Esophagus squamous epithelium (tissue), 5 donors: ENCODE measurements at places on chromosomes 11 and 22. TPM values are rescaled to one million over a fixed set of nuclear protein-coding genes. Genes with fewer than 3 reads are reported as not detected.

Gene SCGB1A1
- not detected for total RNA-seq

Gene LARGE1
- total RNA-seq = 15.1 TPM

DNA sequence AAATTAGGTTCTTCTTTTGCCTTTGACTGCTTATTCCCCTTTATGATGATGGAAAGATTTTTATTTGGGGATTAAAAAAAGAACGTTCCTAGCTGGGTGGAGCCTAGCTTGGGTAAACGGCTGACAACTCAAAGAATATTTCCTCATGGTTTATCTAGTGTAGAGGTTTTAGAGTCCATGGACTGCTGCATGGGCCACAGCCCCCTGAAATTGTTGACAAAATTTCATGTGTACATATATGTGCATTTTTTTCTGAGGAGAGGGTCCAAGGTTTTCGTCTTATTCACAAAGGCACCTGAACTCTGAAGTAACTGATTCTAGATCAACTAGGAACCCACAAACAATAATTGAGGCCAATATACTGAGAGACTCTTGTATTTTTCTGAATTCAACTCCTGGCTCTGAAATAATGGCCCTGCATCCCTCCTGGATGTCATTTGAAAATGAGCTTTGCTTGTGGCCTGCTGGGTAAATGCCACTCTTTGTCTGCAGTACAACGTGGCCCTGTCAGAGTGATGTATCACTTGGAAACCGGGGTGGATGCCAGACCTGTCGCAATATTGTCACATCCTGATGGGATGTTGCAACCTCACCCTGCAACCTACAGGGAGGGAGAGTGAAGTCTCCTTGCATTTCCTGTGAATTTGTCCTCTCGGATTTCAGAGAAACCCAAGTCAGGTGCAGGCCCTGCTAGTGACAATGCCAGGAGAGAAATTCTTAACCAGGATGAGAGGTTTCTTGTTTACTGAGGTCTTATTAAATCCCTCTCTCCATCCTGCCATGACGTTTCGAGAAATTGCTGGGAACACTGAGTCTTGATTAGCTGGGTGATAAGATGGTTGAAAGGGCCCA lies 33.8 kb downstream of the EHF start:
- DNase-seq = no peak

GRCh38 chr22:36544107-36544620 lies 15.2 kb upstream of the EIF3D start:
- no peak for DNase-seq

Gene RBM4B
- 8.4 TPM for total RNA-seq

- no peak for DNase-seq
These were observed 4.5 kb upstream of the JAML start for GRCh38 chr11:118229274-118229847.

DNA sequence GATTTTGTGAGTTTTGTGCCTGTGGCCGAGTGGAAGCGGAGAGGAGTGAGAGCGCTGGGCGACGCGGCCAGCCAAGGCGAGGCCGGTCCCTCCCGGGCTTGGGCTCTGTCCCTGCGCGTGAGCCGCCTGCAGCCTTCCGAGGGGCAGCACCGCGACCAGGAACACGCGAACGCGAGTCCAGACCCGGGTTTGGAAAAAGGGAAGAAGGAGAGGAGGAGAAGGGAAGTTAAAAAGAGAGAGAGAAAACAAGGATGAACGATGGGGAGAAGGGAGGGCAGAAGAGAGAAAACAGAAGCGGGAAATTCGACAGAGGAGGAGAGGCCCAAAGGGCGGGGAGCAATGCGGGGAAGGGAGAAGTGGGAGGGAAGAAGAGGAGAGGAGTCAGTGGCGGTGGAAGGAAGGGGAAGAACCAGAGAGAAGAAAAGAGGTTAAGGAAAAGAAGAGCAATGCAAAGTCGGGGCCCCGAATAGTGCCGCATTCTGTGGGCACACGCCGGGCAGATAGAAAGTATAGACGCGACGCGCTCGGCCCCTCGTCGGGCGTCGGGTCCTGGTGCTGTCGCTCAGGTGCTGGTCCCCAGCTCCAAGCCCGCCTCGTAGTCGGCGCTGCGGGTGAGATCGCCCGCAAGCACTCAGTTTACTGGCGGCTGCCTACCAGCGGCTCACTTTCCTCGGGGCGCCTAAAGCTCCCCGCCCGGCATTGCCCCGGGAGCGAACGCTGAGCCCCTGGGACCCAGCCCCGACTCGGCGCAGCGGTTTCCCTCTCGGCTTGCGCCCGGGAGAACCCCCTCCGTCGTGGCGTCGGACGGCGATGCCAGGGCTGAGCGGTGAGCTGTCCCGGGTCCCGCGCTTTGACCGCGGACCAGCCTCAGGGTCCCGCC lies 2.8 kb upstream of the BARX2 start:
- DNase-seq = no peak

DNA sequence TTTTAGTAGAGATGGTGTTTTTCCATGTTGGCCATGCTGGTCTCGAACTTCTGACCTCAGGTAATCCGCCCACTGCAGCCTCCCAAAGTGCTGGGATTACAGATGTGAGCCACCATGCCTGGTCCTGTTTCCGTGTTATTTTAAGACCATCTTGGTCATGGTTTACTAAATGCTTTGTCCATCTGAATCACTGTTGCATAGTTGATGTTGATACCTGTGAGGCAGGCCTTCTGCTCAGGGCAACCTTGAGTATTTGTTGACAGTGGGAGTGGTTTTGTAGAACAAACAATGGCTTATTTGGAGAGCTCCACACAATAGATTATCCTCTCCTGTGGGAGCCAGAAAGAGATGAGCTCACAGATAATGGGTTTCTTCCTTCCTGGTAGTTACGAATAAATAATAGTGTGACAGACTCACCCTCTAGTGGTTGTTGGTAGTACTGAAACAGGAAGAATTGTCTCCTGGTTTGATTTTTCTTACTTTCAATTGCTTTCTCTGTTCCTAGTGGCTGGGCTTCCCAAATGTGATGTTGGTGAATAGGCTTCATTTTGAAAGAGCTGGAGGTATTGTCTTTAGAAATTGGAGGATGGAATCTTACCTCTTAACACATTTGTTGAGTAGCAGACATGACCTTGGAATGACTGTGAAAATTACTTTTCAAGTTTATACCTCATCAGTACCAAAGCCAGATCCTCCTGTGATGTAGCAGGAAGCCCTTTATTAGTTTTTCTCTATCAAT lies 39.0 kb downstream of the CTNND1 start:
- DNase-seq = no peak

DNA sequence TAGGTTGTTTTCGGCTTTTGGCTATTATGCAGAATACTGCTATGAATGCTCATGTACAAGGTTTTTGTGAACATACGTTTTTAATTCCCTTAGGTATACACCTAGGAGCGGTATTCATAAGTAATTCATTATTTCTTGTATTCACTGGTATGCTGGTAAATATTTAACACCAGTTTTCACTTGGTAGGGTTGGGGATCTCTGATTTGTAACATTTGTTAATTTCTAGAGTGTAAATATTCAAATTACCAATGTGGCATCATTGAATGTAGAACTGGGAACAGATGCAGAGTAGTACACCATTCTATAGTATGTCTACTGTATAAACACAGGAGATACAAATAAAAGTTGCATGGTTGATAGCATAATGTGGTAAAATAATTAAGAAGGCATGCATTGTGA lies 16.3 kb downstream of the GVQW3 start:
- no peak for DNase-seq

GRCh38 chr22:47088480-47089158 lies 326.2 kb downstream of the TBC1D22A start:
- DNase-seq = no peak

DNA sequence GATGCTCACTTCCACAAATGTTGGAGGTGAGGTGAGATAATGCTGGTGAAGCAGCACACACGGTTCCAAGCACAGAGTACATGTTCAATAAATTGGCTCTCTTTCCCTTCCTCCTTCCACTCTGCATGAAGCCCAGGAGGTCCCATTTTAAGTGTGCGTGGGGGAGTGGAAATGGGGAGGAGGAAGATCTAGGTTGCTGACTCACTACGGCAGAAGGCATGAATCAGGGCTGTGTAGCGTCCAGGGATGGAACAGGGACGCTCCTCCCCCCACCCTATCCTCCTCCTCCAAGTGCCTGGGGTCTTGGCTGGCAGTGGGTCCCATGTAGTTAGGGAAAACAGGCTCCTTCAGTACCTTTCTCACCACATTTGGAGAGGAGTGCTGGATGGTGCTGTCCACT lies 44.2 kb downstream of the TRIM66 start:
- no peak for DNase-seq

DNA sequence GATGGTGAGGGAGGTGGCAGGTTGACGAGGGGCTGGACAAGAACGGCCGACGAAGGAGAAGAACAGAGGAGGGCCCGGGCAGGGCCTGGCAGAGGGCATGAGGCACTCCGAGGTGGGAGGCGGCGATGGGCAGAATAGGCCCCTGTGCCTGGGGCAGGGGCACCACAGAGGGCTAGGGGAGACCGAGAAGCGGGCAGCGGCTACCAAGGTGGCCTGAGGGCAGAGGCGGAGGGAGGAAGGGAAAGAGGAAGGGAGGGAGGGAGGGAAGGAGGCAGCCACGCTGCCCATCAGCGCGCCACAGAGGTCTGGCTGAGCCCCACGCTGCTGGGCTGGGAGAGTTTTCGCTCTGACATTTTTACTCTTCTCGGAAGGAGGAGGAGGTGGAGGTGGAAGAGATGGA lies 11.3 kb downstream of the LSP1 start:
- no peak for DNase-seq

DNA sequence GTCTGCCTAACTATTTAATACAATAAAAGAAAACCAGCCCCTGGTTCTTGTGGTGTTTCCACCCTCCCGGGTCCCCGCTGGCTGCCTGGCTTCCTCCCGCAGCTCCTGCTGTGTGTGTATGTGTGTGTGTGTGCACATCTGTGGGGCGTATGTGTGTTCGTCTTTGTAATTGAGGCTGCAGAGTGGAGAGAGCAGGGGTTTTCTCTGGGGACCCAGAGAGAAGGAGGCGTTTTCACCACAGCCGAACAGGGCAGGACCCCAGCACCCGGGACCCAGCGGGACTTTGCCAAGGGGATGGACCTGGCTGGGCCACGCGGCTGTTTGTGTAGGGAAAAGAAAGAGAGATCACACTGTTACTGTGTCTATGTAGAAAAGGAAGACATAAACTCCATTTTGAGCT lies 42.7 kb downstream of the IGLL1 start:
- no peak for DNase-seq

DNA sequence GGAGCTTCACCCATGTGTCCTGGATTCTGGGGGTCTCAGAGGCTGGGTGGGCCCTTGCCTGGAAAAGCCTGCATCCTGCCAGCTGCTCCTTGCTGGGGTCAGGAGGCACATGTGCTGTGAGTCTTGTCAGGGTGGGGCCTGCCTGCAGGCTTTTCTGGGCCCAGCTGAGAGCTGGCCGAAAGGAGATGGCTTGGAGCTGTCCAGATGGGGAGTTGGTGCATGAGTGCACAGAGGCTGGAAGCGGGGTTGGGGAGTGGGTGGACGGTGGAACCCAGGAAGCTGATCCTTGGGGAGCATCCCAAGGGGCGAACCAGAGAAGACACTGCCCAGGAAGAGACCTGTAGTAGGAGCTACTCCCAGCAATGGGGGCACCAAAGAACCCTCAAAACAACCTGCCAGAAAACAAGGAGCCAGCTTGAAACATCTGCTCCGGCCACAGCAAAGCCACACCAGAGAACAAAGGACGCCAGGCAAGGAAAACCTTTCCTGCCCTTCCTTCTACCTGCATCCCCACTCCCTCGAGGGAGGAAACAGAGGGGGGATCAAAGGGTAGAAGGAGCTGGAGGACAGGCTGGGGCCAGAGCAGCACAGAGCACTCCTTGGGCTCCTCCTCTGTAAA lies 8.2 kb upstream of the KCTD17 start:
- no peak for DNase-seq

DNA sequence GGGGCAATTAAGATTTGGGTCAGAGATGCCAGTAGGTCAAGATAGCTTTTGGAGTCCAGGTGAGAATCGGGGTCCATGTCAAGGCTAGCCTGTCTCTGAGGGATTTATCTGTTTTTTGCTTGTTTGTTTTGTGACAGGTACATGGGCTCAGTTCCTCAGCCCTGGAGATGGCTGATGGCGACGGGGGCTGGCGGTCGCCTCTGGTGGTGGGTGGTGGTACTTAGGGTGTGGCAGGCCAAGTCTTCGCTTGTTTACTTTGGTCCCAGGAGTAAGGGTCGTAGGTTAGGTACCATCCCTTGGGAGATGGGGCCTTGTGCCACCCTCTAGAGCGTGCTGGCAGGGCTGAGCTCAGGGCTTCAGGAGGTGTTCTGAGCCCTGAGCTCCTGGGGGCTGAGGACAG lies 4.7 kb downstream of the SLC25A45 start:
- no peak for DNase-seq

GRCh38 chr11:15918674-15919073 lies 437.7 kb downstream of the SOX6 start:
- no peak for DNase-seq

DNA sequence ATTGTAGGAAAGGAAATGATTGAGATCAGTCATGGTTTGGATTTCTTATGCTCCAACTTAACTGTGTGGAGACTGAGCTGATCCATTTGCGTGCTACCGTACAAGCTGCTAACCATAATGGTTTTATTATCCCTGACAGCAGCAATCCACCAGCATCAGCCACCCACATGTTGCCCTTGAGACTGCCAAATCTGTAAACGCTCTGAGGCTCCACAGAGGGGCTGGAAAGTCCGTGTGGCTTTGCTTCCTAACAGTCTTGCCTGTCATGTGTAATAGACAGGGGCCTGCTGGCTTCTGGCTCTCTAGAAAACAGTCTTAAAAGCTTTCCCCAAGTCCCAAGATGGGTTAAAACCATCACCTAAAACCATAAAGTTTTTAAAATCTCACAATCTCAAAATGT lies 30.1 kb downstream of the ATG16L2 start:
- DNase-seq = no peak

- no peak for DNase-seq
These were observed 46.6 kb downstream of the MTMR2 start for GRCh38 chr11:95877291-95877690.

Gene OVOL1
- 29.8 TPM for total RNA-seq

DNA sequence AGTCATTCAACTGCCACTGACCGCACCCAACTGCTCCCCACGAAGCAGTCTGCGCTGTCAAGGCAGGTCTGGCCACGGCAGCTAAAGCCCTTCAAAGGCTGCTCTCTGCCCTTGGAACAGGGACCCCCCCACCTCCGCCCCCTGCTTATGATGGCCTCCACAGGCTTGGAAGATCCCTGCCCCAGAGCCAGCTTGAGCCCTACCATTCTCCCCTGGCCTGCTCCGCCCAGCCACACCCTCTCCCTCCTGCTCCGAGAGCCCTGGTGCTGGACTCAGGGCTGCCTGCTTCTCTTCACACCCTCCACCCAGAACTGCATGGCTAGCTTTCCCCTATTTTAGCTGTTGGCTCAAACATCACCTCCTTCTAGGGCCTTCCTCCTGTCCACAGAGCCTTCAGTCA lies 19.0 kb downstream of the ZMAT5 start:
- no peak for DNase-seq

GRCh38 chr11:36596880-36597279 lies 1.2 kb downstream of the RAG2 start:
- DNase-seq = no peak
